ENCODE measurements at places on chromosomes 4 and X.

- DNase-seq, result no peak
Observed at GRCh38 chr4:94428884-94429283, 22.9 kb upstream of the PDLIM5 start.

- DNase-seq, result no peak
Observed at GRCh38 chr4:33086331-33086925, 2366.3 kb downstream of the PCDH7 start.

DNA sequence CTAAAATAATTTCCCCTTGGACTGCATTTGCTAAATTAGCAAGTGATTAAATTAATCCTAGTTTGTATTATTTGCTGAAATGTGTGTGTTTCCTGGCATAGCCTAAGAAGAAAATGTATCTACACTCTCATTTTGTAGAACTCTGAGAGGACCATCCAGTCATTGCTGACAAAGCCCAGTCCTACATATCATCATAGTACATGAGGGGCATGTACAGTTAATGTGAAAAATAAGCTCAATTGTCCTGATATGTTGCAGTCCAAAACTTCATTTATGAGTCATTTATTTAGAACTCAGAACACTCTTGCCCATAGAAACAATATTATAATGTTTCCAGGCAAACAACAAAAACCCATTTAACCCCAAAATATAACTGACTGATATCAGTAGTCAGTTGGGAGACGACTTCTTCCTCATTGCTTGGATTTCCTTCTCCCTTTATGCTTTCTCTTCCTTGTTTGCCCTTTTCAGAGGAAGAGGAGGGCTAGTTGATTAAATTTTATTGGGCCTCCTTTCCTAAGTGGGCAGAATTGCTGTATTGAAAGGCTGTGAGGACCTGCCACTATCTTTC is 26.9 kb upstream of the BBS12 start:
- no peak for DNase-seq

DNA sequence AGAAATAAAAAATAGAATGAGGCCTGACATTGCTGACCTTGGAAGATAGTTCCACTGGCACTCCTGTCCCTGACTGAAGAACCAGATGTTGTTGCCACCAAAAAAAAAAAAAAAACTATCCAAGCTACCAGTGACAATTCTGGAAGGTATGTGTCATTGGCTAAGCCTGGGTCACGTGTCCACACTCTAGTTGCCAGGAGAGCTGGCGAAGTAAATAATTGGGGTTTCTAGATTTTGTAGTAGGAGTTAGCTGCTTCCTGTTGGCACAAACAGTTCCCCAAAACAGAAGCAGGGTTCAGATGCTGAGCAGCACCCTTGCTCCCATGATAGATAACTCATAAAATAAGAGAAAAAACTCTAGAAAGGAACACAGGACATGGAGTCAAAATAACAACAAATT is 20.5 kb downstream of the MND1 start:
- no peak for DNase-seq

- DNase-seq, result no peak
Observed at GRCh38 chr4:176810481-176811249, 17.9 kb upstream of the VEGFC start.

GRCh38 chr4:20678400-20678799 is 21.9 kb upstream of the PACRGL start:
- no peak for DNase-seq

GRCh38 chr4:2263926-2264321 is 2.0 kb upstream of the MXD4 start:
- DNase-seq, result no peak
